Germinal center (tissue), 1 donor: ENCODE measurements at places on chromosomes 12 and 14.

DNA sequence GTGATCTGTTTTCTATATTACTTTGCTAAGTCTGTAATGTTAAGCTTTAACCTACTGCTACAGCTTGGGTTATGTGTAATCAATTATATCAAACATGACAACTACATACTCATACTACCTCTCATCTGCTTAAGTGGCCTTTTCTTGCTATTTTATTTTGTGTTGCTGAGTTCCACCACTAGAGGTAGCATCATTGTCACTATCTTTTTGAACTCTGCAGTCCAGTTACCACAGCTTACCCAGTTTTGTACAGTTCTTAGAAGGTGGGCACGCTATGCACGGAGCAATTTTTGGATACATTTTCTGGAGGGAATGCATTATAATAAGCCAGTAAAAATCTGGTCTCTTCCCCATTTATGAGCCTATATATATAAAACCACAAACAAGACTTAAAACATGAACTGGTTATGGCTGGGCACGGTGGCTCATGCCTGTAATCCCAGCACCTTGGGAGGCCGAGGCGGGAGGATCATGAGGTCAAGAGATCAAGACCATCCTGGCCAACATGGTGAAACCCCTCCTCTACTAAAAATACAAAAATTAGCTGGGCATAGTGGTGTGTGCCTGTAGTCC lies 48.5 kb downstream of the SAV1 start:
- peak; percentile 15 for DNase-seq

DNA sequence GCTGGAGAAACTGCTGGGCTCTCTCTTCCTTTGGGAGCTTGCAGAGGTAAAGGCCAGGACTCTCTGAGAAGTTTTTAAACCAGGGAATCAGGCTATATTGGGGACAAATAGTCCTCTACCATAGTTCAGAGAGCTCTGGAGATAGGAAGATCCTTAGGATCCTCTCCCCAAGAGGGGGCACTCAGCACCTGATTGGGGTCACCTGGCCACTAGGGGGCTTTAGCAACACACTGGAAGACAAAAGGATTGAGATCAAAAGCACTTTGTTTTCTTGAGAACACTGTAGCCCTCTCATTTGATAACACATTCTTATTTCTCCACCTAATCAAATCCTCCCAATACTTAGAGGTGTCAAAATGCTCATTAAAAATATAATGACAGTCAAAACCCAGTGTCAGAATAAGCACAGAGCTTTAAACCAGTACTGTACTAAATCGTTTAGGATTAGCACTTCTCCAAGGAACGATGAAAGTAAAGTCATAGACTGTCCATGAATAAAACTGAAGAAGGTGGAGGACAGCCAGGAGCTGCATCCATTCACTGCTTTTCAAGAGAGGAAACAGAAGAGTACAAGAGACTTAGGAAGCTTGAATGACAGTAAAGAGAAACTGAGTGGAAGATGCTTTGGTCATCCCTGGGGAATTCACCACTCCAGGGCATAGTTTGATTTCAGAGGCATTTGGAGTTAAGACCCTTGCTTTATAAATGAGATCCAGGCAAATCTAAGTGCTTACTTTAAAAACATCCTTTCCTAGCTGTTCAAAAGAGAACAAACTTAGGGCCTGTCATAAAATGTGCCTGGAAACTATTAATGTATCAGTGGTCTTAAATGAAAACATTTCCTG lies 26.5 kb downstream of the BMP4 start:
- peak; percentile 39 for DNase-seq

GRCh38 chr12:10612984-10613348 lies 443 bp downstream of the MAGOHB start:
- no peak for DNase-seq

DNA sequence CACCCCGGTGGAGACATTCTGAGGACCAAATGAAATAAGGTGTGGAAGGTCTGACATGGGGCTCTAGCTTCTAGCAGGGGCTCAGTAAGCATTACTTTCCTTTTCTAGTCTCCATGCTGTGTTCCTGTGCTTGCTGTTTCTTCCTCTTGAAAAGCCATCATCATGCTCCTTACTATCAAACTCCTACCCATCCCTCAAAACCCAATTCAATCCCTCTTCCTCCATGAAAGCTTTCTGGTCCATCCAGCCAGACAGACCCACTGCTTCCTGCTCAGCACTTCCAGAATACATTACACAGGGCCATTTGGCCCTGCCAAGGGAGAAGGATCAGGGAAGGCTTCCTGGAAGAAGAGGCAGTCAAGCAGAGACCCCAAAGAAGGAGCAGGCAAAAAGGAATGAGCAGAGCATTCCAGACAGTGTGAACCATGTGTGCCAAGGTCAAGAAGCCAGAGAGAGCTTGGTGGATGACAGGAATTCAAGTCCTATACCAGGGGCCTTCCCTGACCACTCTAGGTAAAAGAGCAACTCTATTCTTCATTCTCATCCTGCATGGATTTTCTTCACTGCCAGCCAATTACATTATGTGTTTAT lies 59.5 kb downstream of the NUAK1 start:
- DNase-seq: no peak

- DNase-seq: no peak
These were observed 138.9 kb downstream of the PIWIL1 start for GRCh38 chr12:130476451-130477135.

- DNase-seq: peak; percentile 55
These were observed 22.5 kb upstream of the NKX2-8 start for GRCh38 chr14:36604757-36605505.

DNA sequence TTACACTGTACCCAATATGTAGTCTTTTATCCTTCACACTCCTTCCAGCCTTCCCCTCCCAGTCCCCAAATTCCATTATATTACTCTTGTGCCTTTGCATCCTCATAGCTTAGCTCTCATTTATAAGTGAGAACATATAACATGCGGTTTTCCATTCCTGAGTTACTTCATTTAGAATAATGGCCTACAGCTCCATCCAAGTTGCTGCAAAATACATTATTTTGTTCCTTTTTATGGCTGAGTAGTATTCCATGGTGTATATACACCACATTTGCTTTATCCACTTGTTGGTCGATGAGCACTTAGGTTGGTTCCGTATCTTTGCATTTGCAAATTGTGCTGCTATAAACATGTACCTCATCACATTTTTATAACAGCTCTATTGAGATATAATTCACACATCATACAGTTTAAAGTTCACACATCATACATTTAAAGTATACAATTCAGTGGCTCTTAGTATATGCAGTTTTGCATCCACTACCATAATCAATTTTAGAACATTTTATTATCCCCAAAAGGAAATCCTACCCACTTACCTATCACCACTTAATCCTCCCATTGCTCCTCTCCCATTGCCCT lies 23.5 kb downstream of the RBMS2 start:
- DNase-seq: no peak

DNA sequence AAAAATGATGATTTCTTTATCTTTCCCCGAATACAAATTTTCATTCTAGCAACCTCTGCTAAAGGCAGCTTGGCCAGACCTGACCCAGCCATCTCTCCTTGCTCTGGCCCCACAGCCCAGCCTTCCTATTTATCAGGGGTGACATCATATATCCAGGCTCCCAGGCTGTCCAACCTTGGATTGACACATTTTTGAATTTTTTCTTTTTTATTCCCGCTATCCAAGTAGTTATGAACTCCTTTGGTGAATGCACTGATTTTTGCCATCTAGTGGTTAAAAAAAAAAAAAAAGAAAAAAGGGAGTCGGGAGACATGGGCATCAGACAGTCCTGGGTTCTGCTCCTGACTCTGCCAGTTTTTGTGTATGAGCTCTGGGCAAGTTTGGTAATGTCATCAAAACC lies 120.5 kb downstream of the PTPN11 start:
- DNase-seq: no peak

DNA sequence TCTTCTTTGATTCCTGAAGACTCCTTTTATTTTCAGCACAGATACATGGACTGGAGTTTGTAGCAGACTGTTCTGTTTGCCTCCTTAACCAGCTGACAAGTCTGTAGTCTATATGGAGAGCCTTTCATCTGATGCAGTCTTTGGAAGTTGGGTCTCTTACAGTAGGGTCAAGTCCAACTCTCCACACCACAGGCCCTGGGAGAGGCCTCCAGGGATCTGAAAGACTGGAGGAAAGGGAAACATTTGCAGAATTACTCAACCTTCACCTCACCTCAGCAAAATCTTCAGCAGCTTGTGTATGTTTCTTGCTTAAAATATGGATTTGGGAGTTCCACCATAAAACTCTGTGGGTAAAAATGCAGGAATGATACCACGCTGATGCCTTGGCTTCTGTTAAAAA lies 188.4 kb downstream of the MSRB3 start:
- no peak for DNase-seq

DNA sequence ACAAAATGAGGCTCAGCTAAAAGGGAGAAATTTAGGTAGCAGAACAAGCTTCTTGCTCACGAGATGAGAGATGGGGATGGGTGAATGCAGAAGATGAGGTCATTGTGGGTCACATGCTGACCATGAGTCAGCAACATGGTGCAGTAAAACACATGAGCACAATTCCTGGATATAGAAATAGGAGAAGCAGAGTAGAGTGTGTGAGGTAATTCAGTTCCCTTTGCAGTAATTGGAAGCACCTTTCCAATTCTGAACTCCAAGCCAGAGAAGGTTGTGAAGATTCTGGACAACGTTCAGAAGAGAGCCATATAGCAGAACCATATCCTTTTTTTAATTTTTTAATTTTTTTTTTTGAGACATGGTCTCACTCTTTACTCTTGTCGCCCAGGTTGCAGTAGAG lies 62.0 kb upstream of the LMNTD1 start:
- DNase-seq: no peak

DNA sequence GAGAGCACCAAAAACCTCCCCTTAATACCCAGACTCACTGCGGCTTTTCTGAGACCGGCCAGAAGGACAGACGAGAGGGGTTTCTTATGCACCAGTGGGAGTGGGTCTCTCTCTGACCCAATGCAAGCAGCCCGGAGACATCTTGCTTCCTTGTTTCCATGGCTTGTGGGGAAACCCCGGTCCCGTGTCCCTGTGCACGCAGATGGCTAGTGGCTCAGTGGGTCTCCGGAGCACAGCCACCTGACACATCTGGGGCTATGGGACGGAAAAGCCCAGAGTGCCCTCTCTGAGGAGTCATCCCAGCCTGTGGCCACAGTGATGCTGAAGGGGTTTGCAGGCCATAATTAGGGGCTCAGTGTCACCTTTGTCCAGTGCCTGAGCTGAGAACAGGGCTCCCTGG lies 197.6 kb downstream of the PHETA1 start:
- no peak for DNase-seq

- DNase-seq: no peak
These were observed 330.5 kb upstream of the SFSWAP start for GRCh38 chr12:131380220-131380964.

DNA sequence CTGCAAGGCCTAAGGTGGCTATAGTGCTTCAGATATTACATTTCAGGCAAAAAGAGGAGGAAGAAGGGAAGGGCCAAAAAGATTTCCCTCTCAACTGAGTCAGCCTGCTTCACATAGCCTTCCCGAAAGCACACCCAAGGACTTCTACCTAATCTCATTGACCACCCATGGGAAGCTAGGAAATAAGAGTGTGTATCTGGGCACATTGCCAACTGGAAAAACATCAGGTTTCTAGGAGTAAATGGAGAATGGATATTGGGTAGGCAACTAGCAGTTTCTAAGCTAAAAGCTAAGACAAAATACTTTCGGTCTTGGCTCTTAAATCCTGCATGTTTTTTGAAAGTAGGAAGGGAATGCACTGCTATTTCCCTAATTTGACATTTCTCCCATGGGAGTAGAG lies 221.7 kb upstream of the GRIP1 start:
- DNase-seq: no peak

- DNase-seq: no peak
These were observed 94.1 kb downstream of the PHLDA1 start for GRCh38 chr12:75937486-75937885.

- no peak for DNase-seq
These were observed 291.3 kb downstream of the ACSS3 start for GRCh38 chr12:81369175-81369574.

- DNase-seq: no peak
These were observed 68.9 kb downstream of the ZNF641 start for GRCh38 chr12:48281811-48282210.

GRCh38 chr14:59997449-59997848 lies 77.5 kb downstream of the LRRC9 start:
- no peak for DNase-seq

GRCh38 chr14:71430678-71431376 lies 501.4 kb upstream of the RGS6 start:
- DNase-seq: no peak

GRCh38 chr14:90381999-90382451 lies 14.8 kb upstream of the CALM1 start:
- DNase-seq: no peak

GRCh38 chr12:52524898-52525591 lies 4.9 kb upstream of the KRT5 start:
- no peak for DNase-seq

GRCh38 chr14:76922584-76922983 lies 96.4 kb downstream of the LRRC74A start:
- no peak for DNase-seq

- no peak for DNase-seq
These were observed 448.8 kb upstream of the CCDC196 start for GRCh38 chr14:66037361-66037760.

DNA sequence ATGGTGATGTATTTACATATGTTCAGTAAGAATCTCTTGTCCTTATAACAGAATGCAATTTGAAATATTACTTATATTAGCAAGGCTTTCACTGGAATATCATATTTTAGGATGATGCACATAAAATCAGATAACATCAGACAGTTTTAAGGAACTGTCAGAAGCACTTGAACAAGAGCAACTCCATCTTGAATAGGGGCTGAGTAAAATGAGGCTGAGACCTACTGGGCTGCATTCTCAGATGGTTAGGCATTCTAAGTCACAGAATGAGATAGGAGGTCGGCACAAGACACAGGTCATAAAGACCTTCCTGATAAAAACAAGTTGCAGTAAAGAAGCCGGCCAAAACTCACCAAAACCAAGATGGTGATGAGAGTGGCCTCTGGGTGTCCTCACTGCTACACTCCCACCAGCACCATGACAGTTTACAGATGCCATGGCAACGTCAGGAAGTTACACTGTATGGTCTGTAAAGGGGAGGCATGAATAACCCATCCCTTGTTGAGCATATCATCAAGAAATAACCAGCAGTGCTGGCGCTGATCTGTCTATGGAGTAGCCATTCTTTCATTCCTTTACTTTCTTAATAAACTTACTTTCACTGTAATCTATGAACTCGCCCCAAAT lies 27.6 kb upstream of the ETV6 start:
- no peak for DNase-seq

GRCh38 chr12:93019975-93020630 lies 91.0 kb upstream of the EEA1 start:
- DNase-seq: no peak

- DNase-seq: no peak
These were observed 780.2 kb upstream of the SEL1L start for GRCh38 chr14:82313889-82314288.

- DNase-seq: no peak
These were observed 29.7 kb upstream of the PARP11 start for GRCh38 chr12:3902921-3903320.

DNA sequence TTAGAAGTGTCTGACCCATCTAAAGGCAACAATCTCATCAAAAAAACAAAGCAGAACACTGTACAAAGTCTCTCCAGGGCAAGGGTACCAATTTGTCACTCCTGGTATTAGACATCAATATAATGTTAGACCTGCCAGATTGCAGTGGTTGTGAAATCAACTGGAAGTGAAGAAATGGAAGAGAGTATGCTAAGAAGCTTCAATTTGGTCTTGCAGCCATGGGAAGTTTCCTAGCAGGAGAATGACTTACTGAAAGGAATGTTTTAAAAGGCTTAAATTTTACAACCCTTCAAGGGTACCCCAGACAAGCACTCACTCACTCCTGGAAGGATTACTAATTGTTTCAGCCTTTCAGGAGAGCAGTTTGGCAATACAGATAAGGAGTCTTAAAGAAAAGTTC lies 18.9 kb downstream of the LLPH start:
- DNase-seq: no peak
